Heart left ventricle (tissue), 16 donors: ENCODE measurements at places on chromosomes 16 and 17. TPM values are rescaled to one million over a fixed set of nuclear protein-coding genes. Genes with fewer than 3 reads are reported as not detected.

Gene NEUROD2
- polyA plus RNA-seq: not detected

Gene KRTAP3-1
- polyA plus RNA-seq: not detected

Gene CX3CL1
- polyA plus RNA-seq: 15.5 TPM

Gene ZDHHC1
- 2.7 TPM for polyA plus RNA-seq

Gene SLC35G6
- polyA plus RNA-seq: not detected

Gene MPO
- polyA plus RNA-seq: 0.11 TPM

Gene PRSS8
- 0.17 TPM for polyA plus RNA-seq

Gene GLP2R
- 0.19 TPM for polyA plus RNA-seq

Gene SALL1
- 0.08 TPM for polyA plus RNA-seq

Gene KLHL10
- polyA plus RNA-seq: not detected

Gene SMIM5
- 17.7 TPM for polyA plus RNA-seq

Gene KIF2B
- not detected for polyA plus RNA-seq

Gene CSHL1
- polyA plus RNA-seq: not detected

Gene MYH3
- polyA plus RNA-seq: 1.2 TPM

Gene CAMKK1
- 2.0 TPM for polyA plus RNA-seq

Gene HS3ST3A1
- 1.8 TPM for polyA plus RNA-seq

Gene MT4
- not detected for polyA plus RNA-seq

Gene RRAD
- polyA plus RNA-seq: 152 TPM

Gene SPHK1
- polyA plus RNA-seq: 20.5 TPM

Gene SLC52A1
- polyA plus RNA-seq: not detected

Gene FA2H
- 1.9 TPM for polyA plus RNA-seq
